ENCODE measurements at places on chromosomes 2 and 18.
A peak's percentile ranks its signal among the peaks of the same experiment; 100 is the strongest.

- H3K4me3 ChIP-seq, result no peak overlapping the region
- no peaks in the 10 kb centered on the region for H3K27me3 ChIP-seq
- H3K27ac ChIP-seq, result no peak overlapping the region
- DNase-seq, result peak; percentile 98
- H3K4me1 ChIP-seq, result peaks cover 2% of the 10 kb centered on the region
These were observed 31.5 kb upstream of the TANC1 start for GRCh38 chr2:158936978-158937377.

DNA sequence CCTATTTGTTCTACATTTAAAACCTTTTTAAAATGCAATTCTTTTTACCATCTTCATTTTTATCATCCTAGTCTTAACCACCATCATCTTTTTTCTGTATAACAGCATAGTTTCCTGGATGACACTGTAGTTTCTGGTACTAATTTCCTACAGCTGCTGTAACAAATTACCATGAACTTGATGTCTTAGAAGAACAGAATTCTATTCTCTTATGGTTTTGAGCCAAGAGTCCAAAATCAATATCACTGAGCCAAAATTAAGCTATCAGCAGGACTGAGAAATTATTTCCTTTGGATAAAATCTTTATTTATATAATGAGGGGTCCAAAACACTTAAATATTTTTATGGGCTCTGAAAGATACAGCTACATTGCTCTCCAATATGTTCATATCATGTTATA, 539.3 kb downstream of the METTL4 start:
- H3K4me3 ChIP-seq, result no peak overlapping the region
- no peak overlapping the region for H3K27ac ChIP-seq
- H3K4me1 ChIP-seq, result no peaks in the 10 kb centered on the region
- no peaks in the 10 kb centered on the region for H3K27me3 ChIP-seq
- H3K36me3 ChIP-seq, result no peaks in the 10 kb centered on the region
- no peak for DNase-seq

GRCh38 chr2:14756122-14756541, 123.6 kb downstream of the LRATD1 start:
- peak overlapping the region; percentile 54 for H3K27ac ChIP-seq
- DNase-seq, result peak; percentile 19
- H3K4me3 ChIP-seq, result no peak overlapping the region
- no peaks in the 10 kb centered on the region for H3K27me3 ChIP-seq
- no peaks in the 10 kb centered on the region for H3K36me3 ChIP-seq
- H3K4me1 ChIP-seq, result peaks cover 2% of the 10 kb centered on the region

GRCh38 chr2:144325086-144325485, 194.8 kb downstream of the ZEB2 start:
- H3K27me3 ChIP-seq, result no peaks in the 10 kb centered on the region
- no peak overlapping the region for H3K4me3 ChIP-seq
- no peaks in the 10 kb centered on the region for H3K36me3 ChIP-seq
- DNase-seq, result peak; percentile 80
- peaks cover 5% of the 10 kb centered on the region for H3K4me1 ChIP-seq

GRCh38 chr2:147560810-147561535, 283.9 kb upstream of the ACVR2A start:
- DNase-seq, result peak; percentile 79
- no peaks in the 10 kb centered on the region for H3K27me3 ChIP-seq
- no peaks in the 10 kb centered on the region for H3K4me1 ChIP-seq
- H3K36me3 ChIP-seq, result no peaks in the 10 kb centered on the region
- no peak overlapping the region for H3K27ac ChIP-seq

- H3K4me3 ChIP-seq, result no peak overlapping the region
- H3K27ac ChIP-seq, result no peak overlapping the region
- H3K27me3 ChIP-seq, result peaks cover 16% of the 10 kb centered on the region
- no peaks in the 10 kb centered on the region for H3K36me3 ChIP-seq
- no peaks in the 10 kb centered on the region for H3K4me1 ChIP-seq
- no peak for DNase-seq
These were observed 35.1 kb downstream of the REEP1 start for GRCh38 chr2:86302320-86302719.

DNA sequence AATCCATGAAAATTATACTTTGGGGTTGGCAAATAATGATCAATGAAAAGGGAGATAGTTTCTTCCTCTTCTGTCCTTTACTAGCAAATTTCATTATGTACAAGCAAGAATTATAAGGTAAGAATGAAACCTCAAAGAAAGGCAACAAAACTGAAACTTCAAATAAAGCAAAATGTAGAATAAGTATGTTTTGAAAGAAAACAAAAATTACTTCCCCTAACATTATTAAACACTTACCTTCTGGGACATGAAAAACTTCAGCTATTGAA, 29.4 kb downstream of the THADA start:
- H3K4me3 ChIP-seq, result no peak overlapping the region
- no peaks in the 10 kb centered on the region for H3K36me3 ChIP-seq
- H3K27ac ChIP-seq, result no peak overlapping the region
- DNase-seq, result no peak

DNA sequence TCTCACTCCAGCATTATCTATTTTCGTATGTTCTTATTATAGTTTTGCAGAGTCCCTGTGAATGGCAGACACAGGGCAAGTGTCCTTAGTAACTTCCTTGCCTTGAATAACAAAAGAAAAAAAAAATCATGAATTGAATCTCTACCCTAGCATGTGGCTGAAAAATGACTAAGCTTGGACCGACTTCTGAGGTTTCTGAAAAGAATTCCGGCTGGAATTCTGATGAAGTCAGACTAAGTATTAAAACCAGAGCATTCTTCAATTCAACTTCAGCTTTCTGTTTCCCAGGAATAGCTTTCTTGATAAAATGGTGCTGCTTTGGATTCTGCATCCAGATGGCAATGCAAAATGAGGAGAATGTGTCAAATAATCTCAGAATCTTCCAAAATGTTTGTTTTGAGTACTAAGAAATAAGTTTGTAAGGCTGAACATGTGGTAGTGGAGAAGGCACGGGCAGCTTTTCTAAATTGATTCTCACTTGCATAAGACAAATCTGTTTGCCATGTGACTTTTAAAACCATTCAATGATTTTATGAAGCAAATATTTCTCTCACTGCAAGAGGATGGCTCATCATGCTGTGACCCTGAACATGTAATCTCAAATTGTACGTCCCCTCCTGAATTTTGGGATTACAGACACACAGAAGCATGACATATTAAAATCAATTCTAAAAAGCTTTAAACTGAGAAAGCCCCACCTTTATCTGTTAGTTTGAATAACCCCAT, 1462.8 kb upstream of the LRRTM1 start:
- DNase-seq, result peak; percentile 25
- no peaks in the 10 kb centered on the region for H3K4me1 ChIP-seq
- H3K27me3 ChIP-seq, result no peaks in the 10 kb centered on the region

DNA sequence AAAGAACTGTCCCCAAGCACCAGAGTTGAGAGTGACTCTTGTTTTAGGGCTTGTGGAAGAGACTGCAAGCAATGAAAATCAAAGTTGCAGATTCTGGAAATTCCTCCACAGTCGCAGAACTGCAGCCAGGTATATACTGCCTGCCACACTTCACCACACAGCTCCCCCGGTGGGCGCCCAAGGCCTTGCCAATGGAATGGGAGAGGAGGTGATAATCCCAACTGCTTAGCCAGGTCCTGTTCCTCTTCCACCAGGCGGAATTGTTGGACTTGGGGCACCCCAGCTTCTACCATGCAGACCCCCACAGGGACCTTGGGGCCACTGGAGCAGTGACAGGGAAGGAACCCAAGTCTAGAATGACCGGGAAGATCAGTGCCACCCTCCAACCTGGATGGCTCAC, 4.8 kb upstream of the PDIA6 start:
- H3K27ac ChIP-seq, result no peak overlapping the region
- no peaks in the 10 kb centered on the region for H3K36me3 ChIP-seq
- no peak for DNase-seq
- H3K4me3 ChIP-seq, result no peak overlapping the region
- peaks cover 29% of the 10 kb centered on the region for H3K27me3 ChIP-seq
- no peaks in the 10 kb centered on the region for H3K4me1 ChIP-seq

- H3K4me1 ChIP-seq, result peaks cover 16% of the 10 kb centered on the region
- peak overlapping the region; percentile 19 for H3K27ac ChIP-seq
- H3K4me3 ChIP-seq, result no peak overlapping the region
- DNase-seq, result peak; percentile 99
- H3K36me3 ChIP-seq, result no peaks in the 10 kb centered on the region
- no peaks in the 10 kb centered on the region for H3K27me3 ChIP-seq
These were observed 60.8 kb downstream of the MFSD6 start for GRCh38 chr2:190468814-190469569.

GRCh38 chr2:95034221-95034620, 8.7 kb downstream of the MAL start:
- no peaks in the 10 kb centered on the region for H3K36me3 ChIP-seq
- H3K4me1 ChIP-seq, result no peaks in the 10 kb centered on the region
- H3K27ac ChIP-seq, result no peak overlapping the region
- H3K4me3 ChIP-seq, result no peak overlapping the region

DNA sequence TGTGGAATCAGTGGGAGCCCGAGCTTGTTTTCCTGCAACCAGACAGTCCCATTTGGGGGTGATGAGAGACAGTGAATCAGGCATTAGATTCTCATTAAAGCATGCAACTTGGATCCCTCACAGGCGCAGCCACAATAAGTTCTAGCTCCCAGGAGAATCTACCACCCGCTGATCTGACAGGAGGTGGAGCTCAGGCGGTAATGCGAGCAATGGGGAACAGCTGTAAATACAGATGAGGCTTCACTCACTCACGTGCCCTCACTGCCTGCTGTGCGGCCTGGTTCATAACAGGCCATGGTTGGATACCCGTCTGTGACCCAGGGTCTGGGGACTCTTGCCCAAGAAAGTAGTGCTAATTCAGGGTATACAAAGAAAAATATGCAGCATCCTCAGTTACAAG, 144.8 kb upstream of the RGPD4 start:
- DNase-seq, result no peak
- no peak overlapping the region for H3K27ac ChIP-seq
- no peak overlapping the region for H3K4me3 ChIP-seq

- H3K4me3 ChIP-seq, result no peak overlapping the region
- DNase-seq, result no peak
- no peaks in the 10 kb centered on the region for H3K4me1 ChIP-seq
- H3K36me3 ChIP-seq, result no peaks in the 10 kb centered on the region
- H3K27ac ChIP-seq, result no peak overlapping the region
These were observed 194.4 kb upstream of the ID2 start for GRCh38 chr2:8487461-8487932.

GRCh38 chr2:122739732-122740593, 984.5 kb downstream of the TSN start:
- no peaks in the 10 kb centered on the region for H3K4me1 ChIP-seq
- H3K27me3 ChIP-seq, result no peaks in the 10 kb centered on the region
- H3K27ac ChIP-seq, result no peak overlapping the region
- H3K36me3 ChIP-seq, result no peaks in the 10 kb centered on the region
- H3K4me3 ChIP-seq, result no peak overlapping the region
- DNase-seq, result no peak

GRCh38 chr18:11309172-11309571, 159.8 kb upstream of the PIEZO2 start:
- H3K36me3 ChIP-seq, result no peaks in the 10 kb centered on the region
- H3K4me3 ChIP-seq, result no peak overlapping the region
- no peak for DNase-seq
- H3K27me3 ChIP-seq, result no peaks in the 10 kb centered on the region

- no peak for DNase-seq
- no peaks in the 10 kb centered on the region for H3K4me1 ChIP-seq
- no peaks in the 10 kb centered on the region for H3K36me3 ChIP-seq
- H3K27me3 ChIP-seq, result no peaks in the 10 kb centered on the region
- H3K4me3 ChIP-seq, result no peak overlapping the region
These were observed 311.5 kb downstream of the CDH2 start for GRCh38 chr18:27865431-27865830.

GRCh38 chr2:158907926-158908456, 60.4 kb upstream of the TANC1 start:
- H3K36me3 ChIP-seq, result no peaks in the 10 kb centered on the region
- no peak for DNase-seq
- H3K4me3 ChIP-seq, result no peak overlapping the region
- H3K4me1 ChIP-seq, result peaks cover 2% of the 10 kb centered on the region

GRCh38 chr2:83516503-83516902, 942.6 kb downstream of the SUCLG1 start:
- H3K4me3 ChIP-seq, result no peak overlapping the region
- no peaks in the 10 kb centered on the region for H3K27me3 ChIP-seq
- no peaks in the 10 kb centered on the region for H3K36me3 ChIP-seq
- H3K27ac ChIP-seq, result no peak overlapping the region
- DNase-seq, result no peak

- no peak overlapping the region for H3K4me3 ChIP-seq
- DNase-seq, result no peak
- no peaks in the 10 kb centered on the region for H3K36me3 ChIP-seq
These were observed 361.4 kb downstream of the DLGAP1 start for GRCh38 chr18:4093676-4094075.

DNA sequence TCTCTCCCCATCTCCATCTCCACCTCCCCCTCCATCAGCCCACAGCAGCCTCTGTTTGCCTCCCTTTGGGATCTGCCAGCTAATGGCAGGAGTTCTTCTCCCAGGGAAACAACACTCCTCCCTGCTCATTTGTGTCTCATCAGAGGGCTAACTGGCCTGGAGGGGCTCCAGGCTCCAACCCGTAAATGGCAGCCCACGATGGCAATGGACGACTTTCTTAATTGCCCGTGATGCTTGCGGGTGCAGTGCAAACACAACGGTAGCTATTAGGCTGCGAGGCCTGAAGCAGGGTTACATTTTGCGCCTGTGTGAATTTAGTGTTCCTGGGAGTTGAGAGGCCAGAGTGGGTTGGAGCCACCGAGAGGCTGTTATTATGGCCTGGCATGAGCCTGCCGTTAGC, 285.1 kb downstream of the TNS1 start:
- no peaks in the 10 kb centered on the region for H3K36me3 ChIP-seq
- H3K27ac ChIP-seq, result no peak overlapping the region

DNA sequence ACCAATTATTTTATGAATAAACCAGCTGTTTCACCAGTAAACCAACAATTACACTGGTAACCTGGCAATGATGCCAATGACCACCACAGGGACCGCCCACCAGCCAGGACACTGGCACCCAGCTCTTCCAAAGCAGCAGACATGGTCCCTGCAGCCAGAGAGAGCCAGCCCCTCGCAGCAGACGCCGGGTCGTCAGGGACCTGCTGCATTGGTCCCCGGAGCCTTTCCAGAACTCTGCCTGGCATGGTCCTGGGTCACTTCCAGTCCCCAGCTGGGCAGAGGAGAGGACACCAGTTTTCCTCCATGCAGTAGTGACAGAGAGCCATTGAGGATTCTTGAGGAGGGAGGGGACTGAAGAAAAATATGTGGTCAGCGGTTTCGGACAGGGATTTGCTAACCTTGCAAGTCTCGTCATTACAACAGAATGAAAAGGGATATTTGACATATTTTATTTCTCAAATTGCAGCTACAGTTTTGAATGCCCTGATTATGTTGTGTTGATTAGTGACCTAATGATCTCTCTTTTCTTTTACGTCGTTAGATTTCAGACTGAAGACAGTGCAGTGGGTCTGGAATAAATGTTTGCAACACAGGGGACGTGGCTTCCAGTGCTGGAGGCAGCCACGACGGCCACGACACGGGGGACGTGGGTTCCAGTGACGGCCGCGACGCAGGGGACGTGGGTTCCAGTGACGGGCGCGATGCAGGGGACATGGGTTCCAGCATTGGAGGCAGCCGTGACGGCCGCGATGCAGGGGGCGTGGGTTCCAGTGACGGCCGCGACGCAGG, 154.5 kb downstream of the TPO start:
- no peaks in the 10 kb centered on the region for H3K27me3 ChIP-seq
- DNase-seq, result no peak
- no peak overlapping the region for H3K27ac ChIP-seq
- H3K36me3 ChIP-seq, result no peaks in the 10 kb centered on the region

GRCh38 chr2:100285691-100286090, 36.6 kb downstream of the LONRF2 start:
- no peak overlapping the region for H3K4me3 ChIP-seq
- H3K27me3 ChIP-seq, result no peaks in the 10 kb centered on the region
- peak; percentile 93 for DNase-seq

All from fibroblast of lung (primary cell).